ENCODE measurements at places on chromosomes 6 and 20. TPM values are rescaled to one million over a fixed set of nuclear protein-coding genes. Genes with fewer than 3 reads are reported as not detected.
A peak's percentile ranks its signal among the peaks of the same experiment; 100 is the strongest.

The ABT1 gene
- 15.6 TPM for total RNA-seq

GRCh38 chr6:93419304-93420162 is at the start of gene EPHA7:
Gene EPHA7, minus strand, starts transcription at chr6:93419559. Its CDS starts 218 bp downstream, at chr6:93419341.
- peaks cover 17% of the 10 kb centered on the region for H3K4me1 ChIP-seq

DNA sequence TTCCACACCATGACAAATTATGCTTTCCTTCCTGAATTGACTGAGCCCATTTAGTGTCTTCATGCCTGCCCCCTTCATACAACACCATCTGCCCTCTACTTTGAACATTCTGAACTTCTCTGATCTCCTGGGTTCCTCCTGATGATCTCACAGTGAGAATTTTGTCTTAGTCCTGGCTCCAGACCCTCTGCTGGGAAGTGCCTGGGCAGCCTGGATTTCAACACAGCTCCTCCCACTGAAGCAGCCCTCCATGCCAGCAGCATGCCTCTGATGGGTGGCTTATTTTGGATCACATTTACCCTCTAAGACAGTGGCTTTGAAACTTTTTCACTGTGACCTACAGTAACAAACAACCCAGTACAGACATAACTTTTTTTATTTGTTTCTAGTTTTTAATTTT is 41.5 kb downstream of the DSE start:
- no peaks in the 10 kb centered on the region for H3K36me3 ChIP-seq
- H3K4me3 ChIP-seq = no peak overlapping the region
- DNase-seq = no peak
- no peaks in the 10 kb centered on the region for H3K27me3 ChIP-seq
- no peak overlapping the region for H3K27ac ChIP-seq

- H3K36me3 ChIP-seq = no peaks in the 10 kb centered on the region
- no peak overlapping the region for H3K27ac ChIP-seq
- no peaks in the 10 kb centered on the region for H3K4me1 ChIP-seq
- no peak overlapping the region for H3K4me3 ChIP-seq
- no peaks in the 10 kb centered on the region for H3K27me3 ChIP-seq
Measured at GRCh38 chr20:48295445-48295903, 510.2 kb upstream of the SULF2 start.

The SLCO4A1 gene
- 20.7 TPM for total RNA-seq

- H3K36me3 ChIP-seq = peaks cover 22% of the 10 kb centered on the region
- no peak overlapping the region for H3K27ac ChIP-seq
- H3K4me3 ChIP-seq = no peak overlapping the region
- H3K27me3 ChIP-seq = no peaks in the 10 kb centered on the region
Measured at GRCh38 chr6:150971219-150971618, 105.7 kb downstream of the MTHFD1L start.

GRCh38 chr6:96878143-96878542 is 19.5 kb downstream of the NDUFAF4 start:
- H3K4me3 ChIP-seq = no peak overlapping the region
- H3K36me3 ChIP-seq = no peaks in the 10 kb centered on the region
- DNase-seq = peak; percentile 34
- H3K27me3 ChIP-seq = no peaks in the 10 kb centered on the region
- H3K27ac ChIP-seq = peak overlapping the region; percentile 9
- H3K4me1 ChIP-seq = peaks cover 5% of the 10 kb centered on the region

The RHAG gene
- not detected for total RNA-seq

DNA sequence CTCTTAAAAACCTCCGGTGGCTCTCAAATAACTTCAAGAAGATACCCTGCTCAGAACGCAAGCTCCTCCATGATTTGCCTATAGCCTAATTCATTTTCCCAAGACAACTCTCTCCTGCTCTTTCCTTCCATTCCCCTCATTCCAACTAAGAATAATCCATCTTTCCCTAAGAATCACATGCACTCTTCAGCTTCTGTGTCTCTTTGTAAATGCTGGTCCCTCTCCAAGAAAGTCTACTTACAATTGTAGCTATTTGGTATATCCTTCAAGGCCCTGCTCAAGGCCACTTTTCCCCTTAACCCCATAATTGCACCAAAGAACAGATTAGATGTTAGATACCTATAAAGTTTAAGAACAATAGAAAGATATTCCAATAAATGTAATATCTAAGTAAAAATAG is 7.4 kb upstream of the HEY2 start:
- peaks cover 9% of the 10 kb centered on the region for H3K4me1 ChIP-seq
- no peaks in the 10 kb centered on the region for H3K36me3 ChIP-seq
- no peak overlapping the region for H3K27ac ChIP-seq
- no peak for DNase-seq
- peaks cover 28% of the 10 kb centered on the region for H3K27me3 ChIP-seq

DNA sequence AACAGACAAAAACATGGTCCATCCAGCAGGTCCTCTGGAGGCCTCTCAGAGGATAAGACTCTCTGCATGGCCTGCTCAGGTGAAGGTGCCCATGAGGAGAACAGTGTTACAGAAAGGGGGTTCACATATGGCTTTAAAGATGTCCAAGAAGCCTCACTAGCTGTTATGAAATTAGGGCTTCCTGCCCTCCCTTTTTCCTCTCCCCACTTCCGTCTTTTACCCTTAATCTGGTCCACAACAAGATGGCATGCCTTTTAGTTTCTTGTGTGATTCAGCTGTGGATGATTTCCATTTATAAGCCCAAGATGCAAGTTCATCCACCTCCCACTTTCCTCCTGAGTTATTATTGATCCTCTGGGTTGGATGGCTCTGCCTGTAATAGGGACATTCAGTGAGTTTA is 14.0 kb downstream of the GCNT2 start:
- H3K4me3 ChIP-seq = no peak overlapping the region
- no peak for DNase-seq
- peaks cover 56% of the 10 kb centered on the region for H3K4me1 ChIP-seq
- no peak overlapping the region for H3K27ac ChIP-seq
- peaks cover 3% of the 10 kb centered on the region for H3K36me3 ChIP-seq
- H3K27me3 ChIP-seq = no peaks in the 10 kb centered on the region

GRCh38 chr20:63198606-63199005 is 17.3 kb downstream of the YTHDF1 start:
- peaks cover 75% of the 10 kb centered on the region for H3K36me3 ChIP-seq
- H3K27ac ChIP-seq = no peak overlapping the region
- peaks cover 17% of the 10 kb centered on the region for H3K4me1 ChIP-seq
- H3K27me3 ChIP-seq = no peaks in the 10 kb centered on the region
- no peak for DNase-seq

GRCh38 chr6:6942091-6942490 is 165.7 kb upstream of the RREB1 start:
- H3K27me3 ChIP-seq = no peaks in the 10 kb centered on the region
- DNase-seq = no peak
- H3K36me3 ChIP-seq = no peaks in the 10 kb centered on the region
- H3K4me3 ChIP-seq = no peak overlapping the region
- H3K4me1 ChIP-seq = no peaks in the 10 kb centered on the region

- H3K36me3 ChIP-seq = no peaks in the 10 kb centered on the region
- no peaks in the 10 kb centered on the region for H3K27me3 ChIP-seq
- H3K4me3 ChIP-seq = no peak overlapping the region
- no peaks in the 10 kb centered on the region for H3K4me1 ChIP-seq
Measured at GRCh38 chr6:7621761-7622160, 31.8 kb downstream of the SNRNP48 start.

GRCh38 chr6:71388068-71388744 is 99.6 kb downstream of the OGFRL1 start:
- no peak overlapping the region for H3K4me3 ChIP-seq
- H3K4me1 ChIP-seq = peaks cover 70% of the 10 kb centered on the region
- H3K27ac ChIP-seq = no peak overlapping the region
- no peaks in the 10 kb centered on the region for H3K27me3 ChIP-seq
- no peak for DNase-seq

Measured in stomach (tissue), 19 donors.